A673 (cell line): ENCODE measurements at places on chromosomes 6 and 20. TPM values are rescaled to one million over a fixed set of nuclear protein-coding genes. Genes with fewer than 3 reads are reported as not detected.

GRCh38 chr20:16028923-16029322 is 544.3 kb downstream of the KIF16B start:
- no peak for DNase-seq

DNA sequence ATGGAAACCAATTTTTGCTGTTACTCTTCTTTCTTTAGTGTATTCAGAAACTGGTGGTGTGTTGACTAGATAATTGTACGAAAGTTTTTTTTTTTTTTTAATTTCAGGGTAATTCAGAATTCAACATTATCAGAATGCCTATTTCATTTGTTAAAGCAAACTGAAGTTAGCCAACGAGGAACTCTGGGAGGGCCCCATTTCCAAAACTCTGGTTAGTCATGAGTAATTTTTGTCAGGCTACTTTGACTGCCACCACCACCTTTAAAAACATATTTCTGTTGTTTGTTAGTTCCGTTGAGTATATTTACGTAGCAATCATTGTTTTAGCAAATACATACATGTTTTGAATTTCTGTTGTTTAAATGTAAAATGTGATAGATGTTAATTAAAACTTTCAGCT is 763 bp downstream of the ZKSCAN8 start:
- DNase-seq = no peak

- peak; percentile 26 for DNase-seq
Measured at GRCh38 chr20:39676857-39677391, 714.8 kb downstream of the DHX35 start.

DNA sequence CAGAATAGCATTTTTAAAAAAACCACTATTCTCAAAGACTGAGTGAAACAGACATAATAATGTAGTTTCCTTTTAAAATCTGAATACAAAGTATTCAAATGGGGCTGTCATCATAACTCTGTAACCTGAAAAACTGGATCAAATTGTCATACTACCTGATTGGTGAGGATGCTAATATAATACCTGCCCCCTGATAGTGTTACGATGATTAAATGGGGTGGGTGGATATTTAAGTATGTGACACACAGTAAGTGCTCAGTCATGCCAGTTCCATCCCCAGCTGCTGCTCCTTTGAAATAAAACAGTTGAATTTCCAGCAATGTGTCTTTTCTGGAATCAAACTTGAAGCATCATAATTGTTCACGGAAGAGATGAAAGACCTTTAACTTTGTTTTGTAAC is 8.9 kb downstream of the HTR1B start:
- no peak for DNase-seq

The PAK5 gene
- not detected in 2 replicates for total RNA-seq

GRCh38 chr20:19451923-19452295 is 239.5 kb downstream of the SLC24A3 start:
- no peak for DNase-seq

DNA sequence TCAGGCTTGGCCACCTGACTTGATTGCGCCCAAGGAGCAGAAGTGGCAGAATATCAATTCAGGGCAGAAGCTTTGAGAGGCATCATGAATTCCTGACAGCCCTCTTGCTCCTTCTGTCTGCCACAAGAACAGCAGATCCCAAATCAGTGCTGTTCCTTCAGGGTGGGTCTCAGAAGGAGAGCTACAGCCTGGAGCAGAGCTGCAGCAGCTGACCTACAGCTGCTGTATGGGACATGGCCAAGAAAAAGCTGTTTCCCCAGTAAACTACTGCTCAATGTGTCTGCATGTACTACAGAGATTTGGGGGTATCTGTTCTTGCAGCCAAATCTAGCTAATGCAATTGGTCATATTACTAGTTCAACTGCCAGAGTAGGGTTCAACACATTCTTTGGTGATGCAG is 69.0 kb downstream of the SLC22A3 start:
- no peak for DNase-seq

The NOL4L gene
- 1.4 and 3.2 TPM in 2 replicates for total RNA-seq

DNA sequence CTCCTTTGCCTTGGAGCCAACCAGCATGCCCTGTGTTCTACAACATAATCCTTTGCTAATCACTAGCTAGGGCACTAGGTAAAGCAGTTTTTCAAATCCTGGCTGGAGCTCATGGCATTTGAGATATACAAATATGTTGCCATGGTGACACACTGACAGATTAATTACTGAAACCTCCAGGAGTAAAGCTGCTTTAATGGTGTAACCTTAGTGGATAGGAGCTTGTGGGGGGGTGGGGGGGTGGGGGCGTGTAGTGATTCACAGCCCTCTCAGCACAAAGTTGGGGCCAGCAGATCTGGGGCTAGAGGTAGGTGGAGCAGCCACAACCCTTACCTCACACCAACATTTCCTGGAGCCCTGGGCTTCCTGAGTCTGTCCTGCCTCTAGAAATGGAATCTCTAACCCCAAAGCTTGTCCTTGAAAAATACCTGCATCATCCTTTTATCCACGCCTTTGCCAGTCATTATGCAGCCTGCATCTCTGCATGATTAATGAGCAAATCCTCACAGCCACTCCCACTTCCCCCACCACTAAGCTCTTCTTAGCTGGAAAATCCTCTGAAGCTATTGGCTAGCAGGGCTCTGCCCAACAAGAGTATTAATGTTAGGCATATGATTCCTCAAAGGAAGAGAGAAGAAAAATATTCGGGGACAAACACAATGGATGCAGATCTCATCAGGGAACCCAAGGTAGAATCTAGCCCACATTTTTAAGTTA is 84.5 kb upstream of the PRND start:
- DNase-seq = peak; percentile 49

The SNAP25 gene
- 5.0 and 5.8 TPM in 2 replicates for total RNA-seq

DNA sequence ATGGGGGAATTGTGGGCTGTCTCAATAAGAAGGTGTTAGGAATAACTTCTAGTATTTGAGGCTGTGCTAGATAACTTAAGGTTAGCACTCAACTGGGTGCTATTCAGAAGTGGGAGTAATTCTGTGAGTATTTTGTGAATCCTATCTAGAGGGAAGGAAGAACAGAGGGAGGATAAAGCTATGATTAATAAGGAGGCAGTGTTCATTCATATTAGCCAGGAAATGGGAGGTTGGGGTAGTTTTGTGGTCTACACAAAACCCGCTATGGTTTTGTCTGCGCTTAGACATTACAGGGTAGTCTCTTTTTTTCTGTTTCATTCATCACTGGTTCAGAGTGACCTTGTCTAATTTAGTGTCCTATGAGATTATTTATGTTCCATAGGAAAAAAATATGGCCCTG is 341.0 kb downstream of the ARHGAP18 start:
- DNase-seq = no peak

DNA sequence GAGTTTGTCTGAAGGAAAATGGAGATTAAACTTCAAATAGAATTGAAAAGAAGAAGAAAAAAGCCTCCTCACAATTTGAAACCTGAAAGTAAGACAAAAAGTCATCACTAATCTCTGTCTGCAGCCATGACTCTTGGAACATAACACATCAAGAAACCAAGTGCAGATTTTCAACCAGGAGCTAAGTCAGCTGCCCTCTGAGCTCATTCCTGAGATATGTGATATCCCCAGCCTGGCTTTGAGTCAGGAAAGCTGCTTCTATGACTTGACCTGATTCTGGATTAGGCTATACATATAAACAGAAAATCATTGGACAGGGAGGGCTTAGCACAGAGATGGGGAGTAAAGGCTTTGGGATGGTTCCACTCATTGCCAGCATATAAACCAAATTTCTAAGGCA is 891.4 kb downstream of the TFAP2A start:
- DNase-seq = no peak

DNA sequence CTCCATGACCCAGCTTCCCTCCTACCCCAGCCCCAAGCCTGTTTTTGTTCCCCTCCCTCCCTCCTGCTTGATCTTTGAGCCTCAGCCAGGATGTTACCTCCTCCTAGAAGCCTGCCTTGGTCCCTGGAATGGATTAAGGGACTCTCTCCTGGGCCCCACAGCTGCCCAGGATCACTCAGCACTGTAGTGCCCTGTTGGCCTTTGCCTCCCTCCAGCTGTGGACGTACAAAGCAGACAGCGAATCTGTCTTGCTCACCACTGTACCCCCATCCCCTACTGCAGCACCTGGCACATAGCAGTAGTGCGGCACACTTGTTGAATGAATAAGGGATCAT is 11.8 kb upstream of the FAM110A start:
- DNase-seq = no peak

The IPCEF1 gene
- total RNA-seq = 1.4 and 1.6 TPM in 2 replicates

The ABHD16B gene
- total RNA-seq = not detected in 2 replicates

The IGF2R gene
- total RNA-seq = 64.7 and 67.4 TPM in 2 replicates
